ENCODE measurements at places on chromosomes 1 and 21. TPM values are rescaled to one million over a fixed set of nuclear protein-coding genes. Genes with fewer than 3 reads are reported as not detected.

Gene PLEKHG5
- 3.8 TPM for total RNA-seq

Gene PGBD5
- total RNA-seq: 0.52 TPM

Gene S100A12
- not detected for total RNA-seq

Gene LGR6
- total RNA-seq: not detected

Gene HMGCS2
- total RNA-seq: not detected

All from activated T-helper 17 cell treated with anti-CD3 and anti-CD28 coated beads, Interleukin-2, amount 50 U/mL, for 72 hours (primary cell).